ENCODE measurements at places on chromosomes 13 and 19. TPM values are rescaled to one million over a fixed set of nuclear protein-coding genes. Genes with fewer than 3 reads are reported as not detected.

The ZNF541 gene
- 0.91 TPM for total RNA-seq

The LPAR6 gene
- total RNA-seq: 12.4 TPM

DNA sequence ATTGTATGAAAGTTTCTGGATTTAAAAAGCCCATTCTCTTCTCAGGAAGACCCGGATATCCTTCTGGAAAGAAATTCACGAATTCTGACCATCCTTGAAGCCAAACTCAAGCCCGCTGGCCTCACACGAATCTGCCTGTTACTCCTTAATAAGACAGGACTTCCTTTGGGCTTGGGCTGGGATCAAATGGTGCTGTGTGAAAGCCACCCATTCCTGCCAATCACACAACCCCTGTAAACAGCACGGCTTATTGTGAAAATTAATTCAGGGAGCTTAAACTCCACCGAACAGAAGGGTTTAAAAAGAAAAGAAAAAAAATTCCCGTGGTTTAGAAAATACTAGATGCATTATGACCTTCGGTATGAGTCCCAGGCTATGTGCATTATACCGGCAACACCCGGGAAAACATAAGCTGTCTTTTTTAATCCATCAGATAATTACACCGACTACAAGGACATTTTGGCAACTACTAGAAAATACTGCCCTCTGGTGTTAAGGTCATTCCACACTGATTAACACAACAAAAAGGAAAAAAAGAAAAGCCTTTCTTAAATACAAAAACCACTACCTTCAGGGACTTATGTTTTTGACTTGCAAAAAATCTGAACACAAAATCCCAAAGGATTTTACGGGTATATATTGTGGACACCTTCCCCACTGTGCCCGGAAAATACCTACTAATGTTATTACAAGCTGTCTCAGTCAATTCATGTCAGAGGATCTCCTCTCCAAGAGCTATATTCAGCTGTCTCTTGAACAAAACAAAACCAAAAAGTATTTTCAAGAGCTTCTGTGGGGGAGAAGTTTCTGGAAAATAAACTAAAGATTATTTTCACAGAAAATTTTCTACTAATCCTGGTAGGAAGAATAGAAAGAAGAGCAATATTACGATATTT is 76.0 kb upstream of the LSM14A start:
- peak; percentile 68 for DNase-seq

- no peak for DNase-seq
Measured at GRCh38 chr19:41707871-41708371, 505 bp upstream of the CEACAM5 start.

GRCh38 chr13:101512650-101513049 is 60.2 kb downstream of the ITGBL1 start:
- no peak for DNase-seq
